ENCODE measurements at places on chromosomes 13 and 19. TPM values are rescaled to one million over a fixed set of nuclear protein-coding genes. Genes with fewer than 3 reads are reported as not detected.

GRCh38 chr19:16520986-16521624, 21.1 kb downstream of the CHERP start:
- H3K27me3 ChIP-seq, result no peaks in the 10 kb centered on the region
- no peak overlapping the region for H3K4me3 ChIP-seq
- H3K4me1 ChIP-seq, result no peaks in the 10 kb centered on the region

GRCh38 chr13:32297206-32297605, 18.0 kb downstream of the ZAR1L start:
- H3K4me3 ChIP-seq, result no peak overlapping the region
- H3K36me3 ChIP-seq, result peaks cover 10% of the 10 kb centered on the region
- DNase-seq, result no peak
- H3K4me1 ChIP-seq, result no peaks in the 10 kb centered on the region

The DNASE2 gene
- 31.2 TPM for total RNA-seq

GRCh38 chr19:10884274-10884673, 12.9 kb downstream of the CARM1 start:
- no peak for DNase-seq
- no peaks in the 10 kb centered on the region for H3K27me3 ChIP-seq
- H3K4me1 ChIP-seq, result no peaks in the 10 kb centered on the region

GRCh38 chr19:5343848-5344247, 3.2 kb upstream of the PTPRS start:
- H3K27me3 ChIP-seq, result peaks cover 18% of the 10 kb centered on the region
- H3K27ac ChIP-seq, result no peak overlapping the region
- DNase-seq, result peak; percentile 31

GRCh38 chr13:99376924-99377323, 69.7 kb upstream of the GPR183 start:
- no peak for DNase-seq
- no peak overlapping the region for H3K4me3 ChIP-seq
- no peaks in the 10 kb centered on the region for H3K27me3 ChIP-seq
- no peak overlapping the region for H3K27ac ChIP-seq

- no peak overlapping the region for H3K4me3 ChIP-seq
- no peaks in the 10 kb centered on the region for H3K36me3 ChIP-seq
- no peaks in the 10 kb centered on the region for H3K4me1 ChIP-seq
- DNase-seq, result no peak
- no peak overlapping the region for H3K27ac ChIP-seq
- H3K27me3 ChIP-seq, result no peaks in the 10 kb centered on the region
These were observed 6.4 kb upstream of the ZNF841 start for GRCh38 chr19:52101866-52102562.

GRCh38 chr19:1467490-1468273, 11.3 kb downstream of the C19orf25 start:
- H3K4me1 ChIP-seq, result peaks cover 35% of the 10 kb centered on the region
- no peak for DNase-seq
- no peak overlapping the region for H3K4me3 ChIP-seq

- H3K36me3 ChIP-seq, result no peaks in the 10 kb centered on the region
- H3K27ac ChIP-seq, result no peak overlapping the region
- no peaks in the 10 kb centered on the region for H3K4me1 ChIP-seq
- H3K4me3 ChIP-seq, result no peak overlapping the region
- no peak for DNase-seq
- H3K27me3 ChIP-seq, result no peaks in the 10 kb centered on the region
These were observed 36.1 kb upstream of the TMEM255B start for GRCh38 chr13:113722921-113723320.

The C13orf42 gene
- 0.23 TPM for total RNA-seq

- H3K27me3 ChIP-seq, result no peaks in the 10 kb centered on the region
- peak; percentile 23 for DNase-seq
- peaks cover 5% of the 10 kb centered on the region for H3K4me1 ChIP-seq
- no peak overlapping the region for H3K27ac ChIP-seq
- H3K36me3 ChIP-seq, result no peaks in the 10 kb centered on the region
- no peak overlapping the region for H3K4me3 ChIP-seq
These were observed 475.7 kb downstream of the UQCRFS1 start for GRCh38 chr19:28737021-28737895.

- no peaks in the 10 kb centered on the region for H3K36me3 ChIP-seq
- no peaks in the 10 kb centered on the region for H3K27me3 ChIP-seq
- H3K4me1 ChIP-seq, result no peaks in the 10 kb centered on the region
These were observed 39.4 kb upstream of the TPM4 start for GRCh38 chr19:16036941-16037340.

The ARRDC5 gene
- total RNA-seq, result 0.64 TPM
